Fibroblast of lung (primary cell): ENCODE measurements at places on chromosomes 7 and 10.

DNA sequence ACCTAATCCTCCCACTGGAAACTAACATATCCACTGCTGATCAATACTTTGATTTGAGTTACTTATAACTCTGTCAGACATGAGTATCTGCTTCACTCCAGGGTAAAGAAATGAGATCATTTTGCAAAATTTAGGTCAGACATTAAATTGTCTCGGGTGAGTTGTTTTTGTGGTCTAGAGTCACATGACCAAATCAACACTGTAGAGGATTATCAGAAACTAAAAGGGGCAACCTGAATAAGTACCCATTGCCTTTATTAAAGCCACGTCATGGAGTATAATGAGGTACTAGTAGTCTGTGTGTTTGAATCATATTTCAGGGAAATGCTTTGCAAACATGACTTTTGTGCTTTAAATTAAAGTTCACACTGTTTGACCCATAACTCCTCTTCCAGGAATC, 107.7 kb upstream of the ADO start:
- DNase-seq: no peak

- peak; percentile 63 for DNase-seq
Observed at GRCh38 chr10:6729861-6730344, 149.8 kb upstream of the PRKCQ start.

GRCh38 chr7:73844848-73845460, 2.6 kb upstream of the METTL27 start:
- peak; percentile 62 for DNase-seq

DNA sequence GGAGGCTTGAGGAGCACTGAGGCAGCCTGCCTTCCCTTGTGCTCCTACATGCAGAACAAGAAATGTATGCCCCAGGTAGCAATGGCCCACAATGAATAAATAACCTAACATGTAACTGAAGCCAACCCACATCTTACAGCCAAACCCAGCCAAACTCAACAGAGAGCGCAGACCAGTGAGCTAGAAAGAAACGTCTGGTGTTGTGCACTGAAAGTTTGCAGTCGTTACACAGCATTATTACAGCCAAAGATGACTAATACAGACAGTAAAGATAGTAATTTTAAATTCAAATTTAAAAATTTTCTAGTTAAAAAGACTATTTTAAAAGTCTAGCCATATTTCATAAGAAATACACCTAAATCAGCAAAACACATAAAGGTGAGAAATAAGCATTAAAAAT, 11.2 kb downstream of the USP6NL start:
- no peak for DNase-seq

DNA sequence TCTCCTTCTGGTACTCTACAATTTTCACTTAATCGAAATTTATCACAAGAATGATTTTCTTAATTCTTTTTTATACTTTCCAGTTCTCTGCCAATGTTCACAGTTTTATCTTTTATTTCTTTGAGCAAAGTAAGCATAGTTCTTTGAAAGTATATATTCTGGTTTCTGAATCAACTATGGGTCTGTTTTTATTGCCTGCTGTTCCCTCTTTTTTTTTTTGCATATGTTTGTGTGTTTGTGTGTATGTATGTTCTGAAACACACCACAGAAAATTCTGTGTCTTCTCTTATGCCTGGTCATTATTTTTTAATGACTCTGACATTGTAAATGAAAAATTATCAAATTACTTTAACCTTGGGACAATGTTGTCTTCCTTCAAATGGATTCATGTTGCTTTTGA, 15.9 kb upstream of the TMEM273 start:
- no peak for DNase-seq

GRCh38 chr7:158923928-158924511, 67.7 kb downstream of the DYNC2I1 start:
- no peak for DNase-seq

- DNase-seq: no peak
Observed at GRCh38 chr7:30751696-30752273, at the start of gene INMT. Gene INMT (plus strand): TSS chr7:30752135. CDS start chr7:30752151, 16 bp downstream.

DNA sequence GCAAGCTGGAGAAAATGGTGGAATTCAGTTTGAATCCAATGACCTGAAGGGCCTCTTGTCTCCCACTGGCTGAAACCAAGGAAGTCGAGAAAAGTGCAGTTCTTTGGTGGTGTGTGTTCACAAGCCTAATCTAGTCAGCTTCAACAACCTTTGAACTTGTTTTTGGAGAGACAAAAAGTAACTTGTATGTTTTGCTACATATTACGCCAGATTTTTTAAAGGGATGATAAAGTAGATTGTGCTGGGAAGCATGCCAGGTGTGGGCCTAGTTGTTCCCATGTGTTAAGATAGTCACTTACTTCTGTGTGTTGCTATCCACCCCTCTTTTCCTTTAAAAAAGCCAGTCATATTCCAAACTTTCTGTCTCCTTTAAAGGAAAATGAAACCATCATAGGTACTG, 79.7 kb upstream of the FAM3C start:
- DNase-seq: peak; percentile 35

- DNase-seq: no peak
Observed at GRCh38 chr10:64535131-64535867, 1014.1 kb downstream of the REEP3 start.

GRCh38 chr10:15478429-15478828, 107.3 kb upstream of the FAM171A1 start:
- no peak for DNase-seq

DNA sequence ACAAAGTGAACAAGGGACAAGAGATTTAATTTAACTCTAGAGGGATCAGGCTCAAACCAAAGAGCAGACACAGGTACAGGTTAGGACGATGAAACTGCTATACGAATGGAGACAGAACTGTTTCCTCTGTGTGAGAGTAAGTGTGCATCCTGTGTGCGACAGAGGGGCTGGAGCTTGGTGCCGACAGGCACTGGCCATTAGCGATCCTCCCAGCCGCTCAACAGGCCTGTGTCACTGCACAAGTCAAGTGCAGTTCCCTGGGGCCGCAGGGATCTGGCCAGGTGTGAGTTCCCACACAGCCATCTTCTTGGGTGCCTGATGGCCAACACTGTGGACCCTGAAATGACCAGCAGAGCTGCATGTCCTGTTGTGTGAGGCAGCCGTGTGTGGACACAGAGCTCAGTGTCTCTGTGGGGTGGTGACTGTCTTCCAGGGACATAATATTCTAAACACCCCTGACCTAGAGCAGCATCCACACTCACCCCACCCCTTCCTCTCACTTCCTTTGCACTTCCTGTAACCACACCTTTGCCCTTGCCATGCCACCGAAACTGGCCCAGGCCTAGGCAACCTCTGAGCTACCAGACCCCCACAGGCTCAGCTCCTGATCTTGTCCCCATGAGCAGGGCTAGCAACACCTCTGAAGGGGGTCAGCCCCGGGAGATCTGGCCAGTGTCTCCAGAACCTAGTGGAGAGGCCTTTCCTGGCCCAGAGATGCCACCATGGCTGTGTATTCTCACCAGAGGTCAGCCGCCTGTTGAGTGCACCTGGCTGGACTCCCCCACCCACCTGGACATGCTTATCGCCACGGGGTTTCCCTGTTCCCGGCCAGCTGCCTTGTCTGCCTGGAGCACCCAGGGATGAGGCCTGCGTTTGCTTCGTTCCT, 11.7 kb upstream of the TBRG4 start:
- DNase-seq: no peak

DNA sequence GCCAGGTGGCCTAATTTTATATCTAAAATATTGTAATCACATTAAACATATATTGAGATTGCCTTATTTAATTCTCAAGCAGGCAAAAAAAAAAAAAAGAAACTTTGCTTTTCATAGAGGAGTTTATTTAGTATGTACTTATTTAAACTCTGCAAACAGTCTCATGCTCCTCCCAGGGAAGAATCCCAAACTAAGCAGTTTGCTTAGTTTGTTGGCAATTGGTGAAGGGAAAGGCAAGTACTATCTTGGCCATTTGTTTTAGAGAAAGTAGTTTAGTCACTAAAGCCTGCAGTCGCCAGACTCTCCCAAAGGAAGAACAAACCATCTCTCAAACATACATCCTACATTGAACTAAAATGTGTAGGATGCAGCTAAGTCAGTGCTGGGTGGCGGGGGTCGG, 226.8 kb downstream of the CDC14C start:
- DNase-seq: no peak

DNA sequence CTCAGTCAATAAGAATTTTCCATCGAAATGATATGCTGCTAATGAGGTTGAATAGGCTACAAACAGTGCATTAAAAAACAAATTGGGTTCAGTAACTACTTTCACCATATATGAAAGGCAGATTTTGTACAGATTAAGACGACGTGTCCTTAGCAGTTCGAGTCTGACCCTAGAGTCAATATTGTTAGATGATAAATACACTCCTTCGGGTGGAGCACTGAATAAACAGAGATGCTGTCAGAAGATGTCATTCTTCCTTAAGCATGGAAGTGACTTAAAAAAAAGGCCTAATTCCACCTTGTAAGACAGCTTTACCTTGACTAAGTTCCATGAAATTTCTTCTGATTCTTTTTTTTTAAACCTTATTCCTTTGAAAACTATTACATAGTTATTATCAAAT, 5.8 kb upstream of the AGR2 start:
- DNase-seq: no peak

GRCh38 chr7:34452363-34452762, 205.7 kb upstream of the NPSR1 start:
- no peak for DNase-seq

- DNase-seq: peak; percentile 37
Observed at GRCh38 chr7:106358103-106358663, 73.4 kb upstream of the NAMPT start.
